NCI-H1048 (cell line): ENCODE measurements at places on chromosomes 12 and 14.

DNA sequence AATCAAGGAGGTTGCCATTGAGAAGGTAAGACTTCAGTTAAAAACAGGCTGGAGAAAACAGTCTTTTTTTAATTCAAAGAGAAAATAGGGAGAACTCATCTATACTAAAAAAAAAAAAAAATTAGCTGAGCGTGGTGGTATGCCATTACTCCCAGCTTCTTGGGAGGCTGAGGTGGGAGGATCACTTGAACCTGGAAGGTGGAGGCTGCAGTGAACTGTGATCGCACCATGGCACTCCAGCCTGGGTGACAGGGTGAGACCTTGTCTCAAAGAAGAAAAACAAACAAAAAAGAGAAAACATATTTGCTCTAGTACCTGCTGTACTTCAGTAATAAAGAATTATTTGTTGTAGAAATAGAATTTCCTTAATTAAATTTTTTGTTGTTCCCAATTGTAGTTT is 68.6 kb downstream of the DNAH10 start:
- no peak for DNase-seq

DNA sequence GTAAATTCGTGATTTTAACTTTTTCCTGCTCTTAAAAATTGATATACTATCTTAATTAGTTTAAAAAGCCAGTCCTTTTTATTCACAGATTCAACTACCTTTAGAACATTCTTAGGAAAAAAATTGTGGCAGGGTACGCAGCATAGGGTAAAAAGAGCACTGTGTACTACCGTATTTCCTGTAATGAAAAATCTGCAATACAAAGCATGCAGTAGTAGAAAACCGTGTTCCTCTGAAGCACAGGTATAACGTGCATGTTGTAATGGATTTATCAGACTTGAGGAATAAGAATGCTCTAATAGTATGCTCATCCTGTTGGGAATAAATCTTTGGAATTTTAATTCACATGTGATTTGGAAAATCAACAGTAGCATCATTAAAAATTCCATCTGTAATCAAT is 140.5 kb downstream of the UNC79 start:
- no peak for DNase-seq

DNA sequence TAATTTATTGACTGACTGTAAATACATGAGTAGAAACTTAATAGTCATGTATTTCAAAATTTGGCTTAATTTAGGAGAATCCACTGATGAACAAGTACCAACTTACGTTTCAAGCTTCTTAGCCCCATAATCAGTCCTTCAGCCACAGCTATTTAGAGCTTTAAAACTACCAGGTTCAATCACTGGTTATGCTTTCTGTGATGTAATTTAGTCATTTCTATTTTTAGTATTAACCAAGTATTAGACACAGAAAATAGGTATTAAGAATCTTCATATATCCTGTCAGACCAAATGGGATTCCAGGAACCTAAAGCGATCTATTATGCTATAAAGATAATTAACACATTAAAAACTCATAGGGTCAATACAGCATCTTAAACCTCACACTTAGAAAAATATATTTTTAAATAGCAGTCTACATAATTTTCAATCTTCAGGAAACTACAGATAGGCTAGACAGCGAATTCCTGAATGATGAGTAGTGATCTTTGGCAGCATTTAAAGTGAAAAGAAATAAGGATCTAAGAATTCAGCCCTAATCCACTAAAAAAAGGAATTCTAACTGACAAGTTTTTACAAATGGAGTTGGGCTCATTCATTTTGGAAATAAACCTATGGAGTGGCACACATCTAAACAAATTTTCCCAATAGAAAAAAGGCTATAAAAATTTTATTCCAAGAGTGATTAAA is 51.5 kb downstream of the ZC3H14 start:
- DNase-seq = no peak

GRCh38 chr12:91191513-91192111 is 9.0 kb upstream of the DCN start:
- no peak for DNase-seq

DNA sequence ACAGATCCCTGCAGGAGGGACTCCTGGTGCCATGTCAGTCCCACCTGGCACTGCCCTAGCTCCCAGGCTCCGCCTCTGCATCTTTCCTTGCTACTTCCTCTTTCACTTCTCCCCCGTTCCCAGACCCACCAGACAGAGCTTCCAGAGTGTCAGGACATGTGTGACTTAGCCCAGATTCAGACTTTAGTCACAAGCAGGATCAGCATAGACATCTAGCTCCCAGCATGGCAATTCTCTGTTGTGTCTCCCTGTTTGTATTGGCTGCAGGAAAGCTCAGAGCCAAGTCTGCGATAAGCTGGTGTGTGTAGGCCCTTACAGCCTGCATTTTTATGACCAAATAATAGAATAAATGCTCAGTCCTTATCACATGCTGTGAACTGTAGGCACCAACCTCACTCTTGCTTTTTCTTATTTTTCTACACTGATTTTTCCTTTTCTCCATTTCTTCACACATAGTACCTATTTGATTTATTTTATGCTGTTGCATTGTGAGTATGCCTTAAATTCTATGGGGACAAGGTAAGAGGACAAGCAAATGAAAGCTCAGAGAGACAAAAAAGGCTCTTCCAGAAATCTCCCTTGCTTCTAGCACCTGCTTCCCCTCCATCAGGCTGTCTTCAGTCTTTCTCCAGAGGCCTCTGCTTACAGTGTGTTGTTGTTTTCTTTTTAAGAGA is 5.9 kb downstream of the DHRS2 start:
- no peak for DNase-seq

GRCh38 chr12:6038160-6038559 is 86.3 kb downstream of the VWF start:
- DNase-seq = peak; percentile 36

DNA sequence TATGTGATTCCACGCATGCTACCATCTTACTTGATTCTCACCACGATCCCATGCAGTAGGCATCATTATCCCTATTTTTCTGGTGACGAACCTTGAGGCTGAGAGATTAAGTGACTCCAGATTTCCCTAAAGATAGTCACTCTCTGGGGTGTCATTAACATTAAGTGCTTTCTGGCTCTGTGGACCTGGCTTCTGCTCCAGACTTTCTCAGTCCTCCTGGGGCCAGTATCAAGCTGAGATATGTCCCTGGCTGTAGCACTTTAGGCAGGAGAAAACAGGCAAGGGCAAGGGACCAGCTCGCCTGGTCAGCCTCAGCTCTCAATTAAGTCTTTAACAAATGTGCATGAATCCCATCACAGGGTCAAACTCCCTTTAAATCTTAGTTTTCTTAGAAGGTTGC is 38.3 kb upstream of the PRB2 start:
- DNase-seq = no peak

DNA sequence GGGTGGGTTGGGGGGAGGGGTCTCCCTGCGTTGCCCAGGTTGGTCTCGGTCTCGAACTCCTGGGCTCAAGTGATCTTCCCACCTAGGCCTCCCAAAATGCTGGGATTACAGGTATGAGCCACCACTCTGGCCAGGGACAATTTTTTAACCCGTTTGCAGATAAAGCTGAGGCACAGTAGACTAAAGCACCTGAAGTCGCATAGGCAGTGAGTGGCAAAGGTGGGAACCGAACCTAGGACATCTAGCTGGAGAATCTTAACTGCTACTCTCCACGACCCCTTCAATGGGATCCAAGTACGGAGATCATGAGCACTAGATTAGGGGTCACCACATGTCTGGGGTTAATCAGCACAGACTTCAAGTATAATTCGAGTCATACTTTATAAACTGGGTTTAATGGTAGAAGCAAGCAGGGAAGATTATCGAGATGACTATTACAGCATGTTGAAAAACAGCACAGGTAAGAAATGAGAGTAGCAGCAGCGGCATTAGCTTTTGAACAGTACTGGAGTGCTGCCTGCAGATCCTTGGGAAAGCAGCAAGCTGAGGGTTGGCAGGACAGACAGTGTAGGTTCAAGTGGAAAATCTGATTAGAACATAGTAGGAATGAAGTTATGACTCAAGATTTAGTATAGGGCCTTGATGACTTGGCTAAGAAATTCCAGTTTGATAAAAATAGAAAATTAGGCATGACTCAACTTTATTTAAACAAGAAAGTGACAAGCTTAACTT is 23.9 kb downstream of the NID2 start:
- no peak for DNase-seq

GRCh38 chr14:73739174-73739898 is 25.2 kb upstream of the PNMA1 start:
- no peak for DNase-seq

DNA sequence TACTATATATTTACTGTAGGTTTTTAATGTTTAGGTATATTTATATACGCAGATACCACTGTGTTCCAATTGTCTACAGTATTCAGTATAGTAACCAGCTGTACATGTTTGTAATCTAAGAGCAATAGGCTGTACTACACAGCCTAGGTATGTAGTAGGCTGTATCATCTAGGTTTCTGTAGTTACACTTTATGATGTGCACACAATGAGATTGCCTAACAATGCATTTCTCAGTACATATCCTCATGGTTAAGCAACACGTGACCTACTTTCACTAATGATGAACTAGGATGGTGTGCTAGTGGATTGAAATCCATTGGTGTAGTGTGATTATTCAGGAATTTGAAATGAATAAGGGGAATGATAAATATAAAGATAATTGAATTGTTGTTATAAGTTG is 77.7 kb downstream of the ETNK1 start:
- no peak for DNase-seq

DNA sequence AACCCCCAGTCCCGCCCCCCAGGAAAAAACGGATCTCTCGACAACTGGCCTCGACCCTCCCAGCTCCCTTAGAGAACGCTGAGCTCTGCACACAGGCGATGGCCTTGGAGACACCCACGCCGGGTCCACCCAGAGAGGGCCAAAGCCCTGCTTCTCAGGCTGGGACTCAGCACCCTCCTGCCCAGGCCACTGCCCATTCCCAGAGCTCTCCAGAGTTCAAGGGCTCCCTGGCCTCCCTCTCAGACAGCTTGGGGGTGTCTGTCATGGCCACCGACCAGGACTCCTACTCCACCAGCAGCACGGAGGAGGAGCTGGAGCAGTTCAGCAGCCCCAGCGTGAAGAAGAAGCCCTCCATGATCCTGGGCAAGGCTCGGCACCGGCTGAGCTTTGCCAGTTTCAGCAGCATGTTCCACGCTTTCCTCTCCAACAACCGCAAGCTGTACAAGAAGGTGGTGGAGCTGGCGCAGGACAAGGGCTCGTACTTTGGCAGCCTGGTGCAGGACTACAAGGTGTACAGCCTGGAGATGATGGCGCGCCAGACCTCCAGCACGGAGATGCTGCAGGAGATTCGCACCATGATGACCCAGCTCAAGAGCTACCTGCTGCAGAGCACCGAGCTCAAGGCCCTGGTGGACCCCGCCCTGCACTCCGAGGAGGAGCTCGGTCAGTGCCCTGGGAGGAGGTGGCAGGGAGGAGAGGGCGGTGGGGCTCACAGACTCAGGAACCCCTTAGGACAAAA is 95.8 kb downstream of the LGMN start:
- DNase-seq = no peak

GRCh38 chr12:21888276-21888863 is 52.9 kb downstream of the ABCC9 start:
- no peak for DNase-seq

GRCh38 chr12:66288121-66288520 is 14.2 kb upstream of the HELB start:
- DNase-seq = no peak

DNA sequence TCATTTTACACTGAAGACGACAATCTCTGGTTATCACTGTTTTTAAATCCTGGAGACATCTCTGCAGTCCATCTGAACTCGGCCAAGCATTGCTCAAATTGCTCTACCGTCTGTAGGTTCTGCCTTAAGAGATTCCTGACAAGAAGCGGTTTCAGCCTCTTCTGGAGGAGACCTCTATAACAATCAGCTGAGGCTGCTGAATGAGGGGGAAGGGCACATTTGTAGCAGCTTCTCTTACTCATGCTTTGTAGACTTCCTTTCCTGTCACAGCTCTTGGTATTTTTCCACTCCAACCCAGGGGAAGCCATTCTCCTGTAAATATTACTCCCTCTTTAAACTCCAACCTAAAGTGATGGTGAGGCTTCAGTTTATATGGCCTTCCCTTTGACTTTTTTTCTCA is 3.0 kb downstream of the ARG2 start:
- no peak for DNase-seq

DNA sequence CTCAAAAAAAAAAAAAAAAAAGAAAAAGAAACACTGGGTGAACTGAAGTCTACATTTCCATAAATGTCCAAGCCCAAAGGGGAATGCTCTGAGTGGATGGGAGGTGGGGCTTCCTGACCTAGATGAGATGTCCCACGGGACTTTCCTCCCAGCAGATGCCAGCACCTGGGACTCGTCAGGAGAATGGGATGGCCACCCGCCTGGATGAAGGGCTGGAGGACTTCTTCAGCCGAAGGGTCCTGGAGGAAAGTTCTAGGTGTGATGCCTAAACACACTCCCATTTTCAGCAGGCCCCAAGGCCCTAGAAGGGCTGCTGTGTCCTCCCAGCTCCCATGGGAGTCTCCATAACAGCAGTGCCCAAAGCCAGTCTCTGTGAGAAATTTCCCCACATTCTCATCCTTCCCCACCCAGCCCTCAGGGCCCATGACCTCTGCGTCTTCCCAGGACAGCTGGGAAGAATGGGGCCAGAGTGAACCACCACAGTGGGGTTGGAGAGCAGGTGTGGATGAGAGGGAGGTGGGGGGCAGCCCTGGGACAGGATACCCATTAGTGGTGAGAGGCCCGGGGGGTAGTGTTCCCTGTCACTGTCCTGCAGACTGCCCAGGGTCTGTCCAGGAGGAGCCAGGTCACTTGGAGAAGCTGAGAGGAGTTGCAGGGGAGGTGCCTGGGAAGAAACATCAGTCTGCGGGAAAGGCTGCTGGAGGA is 7.1 kb upstream of the CPNE6 start:
- no peak for DNase-seq

- DNase-seq = no peak
Measured at GRCh38 chr12:10982244-10982643, 4.5 kb downstream of the TAS2R50 start.

GRCh38 chr12:120774169-120774916 is 48.7 kb downstream of the ACADS start:
- no peak for DNase-seq

DNA sequence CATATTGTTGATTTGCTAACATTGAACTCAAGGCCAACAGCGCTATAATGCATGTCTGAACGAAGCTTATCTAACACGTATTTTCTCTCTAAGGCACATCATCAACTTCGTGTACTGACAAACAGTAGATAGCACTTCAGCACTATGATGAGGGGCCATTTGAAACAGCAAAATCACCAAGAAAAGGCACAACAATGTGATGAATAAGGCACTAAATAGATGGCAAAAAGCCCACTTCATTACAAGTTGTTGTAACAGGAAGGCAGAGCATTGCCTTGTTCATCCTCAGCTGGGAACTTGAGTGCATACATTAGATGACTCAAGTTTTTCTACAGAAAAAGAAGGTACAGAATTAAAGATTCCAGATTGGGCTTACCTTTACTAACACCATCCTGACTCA is 75.2 kb downstream of the LIN7A start:
- DNase-seq = no peak

DNA sequence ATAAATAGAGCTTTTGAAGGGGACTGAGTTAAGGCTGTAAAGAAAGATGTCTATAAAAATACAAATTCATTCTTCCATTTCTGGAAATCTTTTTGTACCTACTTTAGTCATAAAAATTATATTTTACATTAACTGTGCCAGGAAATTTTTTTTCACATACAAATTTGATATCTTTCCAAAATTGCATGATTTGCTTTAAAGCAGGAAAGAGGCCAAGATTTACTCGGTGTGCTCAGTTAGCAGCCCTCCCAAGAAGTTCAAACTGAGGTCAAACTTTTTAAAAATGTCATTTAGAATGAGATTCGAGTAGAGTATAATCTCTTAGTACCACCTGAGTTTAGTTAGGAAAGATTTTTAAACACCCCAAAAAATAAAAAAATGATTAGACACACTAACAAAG is 173.2 kb upstream of the GRIP1 start:
- DNase-seq = no peak
